ENCODE measurements at places on chromosomes 6 and 20. TPM values are rescaled to one million over a fixed set of nuclear protein-coding genes. Genes with fewer than 3 reads are reported as not detected.

Gene ULBP2
- 2.4 TPM for total RNA-seq

Gene SLC17A1
- not detected for total RNA-seq

Gene MATN4
- total RNA-seq, result 0.49 TPM

Gene OR2J3
- total RNA-seq, result not detected

Gene HTR1E
- not detected for total RNA-seq

Gene IL20RA
- 16.2 TPM for total RNA-seq

Gene SLC22A3
- total RNA-seq, result 65.0 TPM

GRCh38 chr20:35192118-35192872 lies 20.4 kb downstream of the PROCR start:
- no peaks in the 10 kb centered on the region for H3K36me3 ChIP-seq
- H3K4me3 ChIP-seq, result no peak overlapping the region
- no peaks in the 10 kb centered on the region for H3K27me3 ChIP-seq
- H3K4me1 ChIP-seq, result no peaks in the 10 kb centered on the region
- peak; percentile 38 for DNase-seq

DNA sequence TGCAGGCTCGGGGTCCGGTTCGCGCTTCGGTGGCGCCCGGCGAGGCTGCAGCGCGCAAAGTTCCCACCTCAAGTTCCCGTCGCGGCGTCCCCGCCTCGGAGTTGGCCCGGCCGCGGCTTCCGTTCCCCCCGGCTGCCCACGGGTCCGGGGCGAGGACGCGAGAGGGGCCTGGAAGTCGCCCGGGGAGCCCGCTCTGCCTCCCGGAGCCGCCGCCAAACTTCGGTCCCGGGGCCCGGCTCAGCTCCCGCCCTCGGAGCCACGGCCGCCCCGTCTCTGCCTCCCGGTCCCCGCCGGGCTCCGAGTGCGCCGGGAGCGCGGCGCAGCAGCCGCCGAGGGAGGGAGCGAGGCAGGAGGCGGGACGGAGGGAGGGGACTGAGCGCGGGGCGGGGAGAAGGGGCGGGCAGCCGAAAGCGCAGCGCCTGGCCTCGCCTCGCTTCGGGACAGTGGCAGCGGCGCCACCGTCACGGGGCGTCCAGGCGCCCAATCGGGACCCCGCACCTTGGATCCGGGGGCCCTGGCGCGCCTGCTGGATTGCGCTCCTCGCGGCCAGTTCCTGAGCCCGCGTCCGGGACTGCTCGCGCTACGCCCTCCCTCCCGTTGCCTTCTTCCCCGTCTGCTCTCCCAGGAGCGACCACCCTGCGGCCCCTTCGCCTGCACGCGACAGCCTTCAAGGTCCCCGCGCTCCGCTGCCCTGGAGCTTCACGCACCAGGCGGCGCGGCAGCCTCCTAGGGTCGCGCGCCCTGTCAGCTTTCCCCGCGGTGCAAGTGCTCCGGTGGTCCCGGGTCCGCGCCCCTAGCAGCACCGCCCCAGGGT lies at the start of gene KCNG1:
KCNG1 (minus strand) TSS at position 305 of the 814 bp plus-strand sequence. CDS start 12,769 bp downstream, outside the sequence.
- H3K4me3 ChIP-seq, result no peak within 1 kb of the TSS
- H3K27ac ChIP-seq, result no peak within 1 kb of the TSS
- H3K4me1 ChIP-seq, result peaks cover 6% of the 10 kb centered on the region
- peak; percentile 80 for DNase-seq

DNA sequence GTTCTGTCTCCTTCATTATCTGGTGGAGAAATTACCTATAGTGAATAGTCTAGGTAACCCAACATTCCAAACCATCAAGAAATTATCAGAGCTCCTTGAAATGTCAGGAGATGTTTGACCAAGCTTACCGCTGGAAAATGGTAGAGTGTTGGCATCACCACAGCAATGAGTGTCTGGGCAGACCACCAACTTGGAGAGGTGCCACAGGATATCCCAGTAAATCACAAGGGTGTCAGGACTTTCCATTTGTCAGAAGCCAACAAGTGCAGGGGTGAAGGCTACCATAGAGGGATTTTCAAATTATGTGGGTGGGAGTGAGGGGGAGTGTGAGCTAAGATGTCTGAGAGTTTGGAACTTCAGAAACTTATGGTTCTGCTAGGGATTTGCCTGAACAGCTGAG lies 73.2 kb downstream of the VGLL2 start:
- no peak overlapping the region for H3K4me3 ChIP-seq
- no peak for DNase-seq
- no peaks in the 10 kb centered on the region for H3K27me3 ChIP-seq

DNA sequence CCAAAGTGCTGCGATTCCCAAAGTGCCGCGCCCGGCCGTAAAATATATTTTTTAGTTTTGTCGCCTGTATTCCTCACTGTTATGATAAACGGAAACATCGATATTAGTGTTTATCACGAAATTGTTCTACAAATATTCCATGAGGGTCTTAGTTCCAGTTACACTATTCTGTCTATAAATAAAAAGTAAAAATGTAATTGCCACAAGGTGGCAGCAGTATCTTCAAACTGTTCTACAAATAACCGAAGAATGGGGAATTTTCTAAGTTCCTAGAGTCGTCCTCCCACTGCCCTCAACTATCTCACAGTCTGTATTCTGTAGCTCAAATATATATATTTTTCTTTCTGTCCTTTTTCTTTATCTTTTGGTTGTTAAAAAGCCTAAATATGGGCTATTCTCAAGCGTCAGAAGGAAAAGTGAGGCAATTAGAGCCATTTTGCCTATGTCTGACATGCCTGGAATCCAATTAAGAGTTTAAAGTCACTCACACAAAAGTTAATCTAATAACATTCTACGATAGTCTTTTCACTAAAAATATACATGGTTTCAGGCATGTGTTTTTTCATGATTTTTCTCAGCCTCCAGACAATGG lies 14.2 kb upstream of the FAM162B start:
- H3K36me3 ChIP-seq, result no peaks in the 10 kb centered on the region
- no peak overlapping the region for H3K4me3 ChIP-seq
- no peaks in the 10 kb centered on the region for H3K4me1 ChIP-seq

DNA sequence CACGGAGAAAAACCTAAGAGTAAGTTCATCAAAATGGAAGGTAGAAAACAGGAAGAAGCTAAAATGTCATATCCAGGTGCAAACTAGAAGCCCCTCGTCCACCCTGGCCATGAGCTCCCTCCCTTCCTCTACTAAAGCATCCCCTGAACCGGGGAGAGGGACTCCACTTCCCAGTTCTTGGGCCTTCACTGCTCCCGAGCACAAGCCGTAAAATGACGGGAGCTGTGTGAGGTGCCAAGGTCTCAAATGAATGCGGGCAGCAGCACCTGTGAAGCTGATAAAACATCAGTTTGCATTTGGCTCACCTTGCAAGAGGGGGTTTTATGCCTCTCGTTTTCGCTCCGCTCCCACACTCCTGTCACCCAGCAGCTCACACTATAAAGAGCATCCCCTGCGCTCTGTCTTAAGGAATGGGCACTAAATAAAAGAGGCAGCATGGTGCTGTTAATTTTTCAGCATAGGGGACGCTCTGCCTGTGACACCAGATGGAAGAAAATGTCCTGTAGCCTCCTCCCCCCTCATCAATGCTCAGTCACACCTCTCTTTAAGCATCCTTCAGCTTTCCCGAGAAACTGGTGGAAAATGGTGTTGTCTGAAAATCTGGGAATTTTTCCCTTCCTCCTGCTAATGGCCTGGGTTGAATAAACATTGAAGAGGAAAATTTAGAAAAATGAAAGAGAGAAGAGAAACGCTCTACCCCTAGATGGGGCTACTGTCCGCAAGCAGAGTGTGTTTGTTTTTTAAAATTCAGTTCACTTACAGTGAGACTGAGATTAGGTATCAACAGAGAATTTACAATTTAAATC lies 563.0 kb upstream of the AGPAT4 start:
- H3K4me3 ChIP-seq, result no peak overlapping the region
- no peaks in the 10 kb centered on the region for H3K36me3 ChIP-seq

DNA sequence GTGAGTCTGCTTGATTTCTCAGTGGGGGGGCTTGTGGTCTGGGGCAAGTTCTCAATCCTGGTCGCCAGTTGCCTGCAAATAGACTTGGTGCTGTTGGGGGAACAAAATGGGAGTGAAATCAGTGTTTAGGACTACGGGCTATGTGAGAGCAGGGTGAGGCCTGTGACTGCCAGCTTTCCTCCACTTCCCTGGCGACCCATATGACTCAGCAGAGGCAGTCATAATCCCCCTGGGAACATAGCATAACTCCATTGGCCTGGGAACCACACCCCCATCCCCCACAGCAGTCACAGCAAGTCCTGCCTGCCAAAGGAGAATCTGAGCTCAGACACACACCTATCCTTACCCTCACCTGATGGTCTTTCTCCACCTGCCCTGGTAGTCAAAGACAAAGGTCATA lies 387.9 kb downstream of the LMBRD1 start:
- no peaks in the 10 kb centered on the region for H3K4me1 ChIP-seq
- no peaks in the 10 kb centered on the region for H3K27me3 ChIP-seq
- no peaks in the 10 kb centered on the region for H3K36me3 ChIP-seq
- DNase-seq, result no peak
- no peak overlapping the region for H3K27ac ChIP-seq

DNA sequence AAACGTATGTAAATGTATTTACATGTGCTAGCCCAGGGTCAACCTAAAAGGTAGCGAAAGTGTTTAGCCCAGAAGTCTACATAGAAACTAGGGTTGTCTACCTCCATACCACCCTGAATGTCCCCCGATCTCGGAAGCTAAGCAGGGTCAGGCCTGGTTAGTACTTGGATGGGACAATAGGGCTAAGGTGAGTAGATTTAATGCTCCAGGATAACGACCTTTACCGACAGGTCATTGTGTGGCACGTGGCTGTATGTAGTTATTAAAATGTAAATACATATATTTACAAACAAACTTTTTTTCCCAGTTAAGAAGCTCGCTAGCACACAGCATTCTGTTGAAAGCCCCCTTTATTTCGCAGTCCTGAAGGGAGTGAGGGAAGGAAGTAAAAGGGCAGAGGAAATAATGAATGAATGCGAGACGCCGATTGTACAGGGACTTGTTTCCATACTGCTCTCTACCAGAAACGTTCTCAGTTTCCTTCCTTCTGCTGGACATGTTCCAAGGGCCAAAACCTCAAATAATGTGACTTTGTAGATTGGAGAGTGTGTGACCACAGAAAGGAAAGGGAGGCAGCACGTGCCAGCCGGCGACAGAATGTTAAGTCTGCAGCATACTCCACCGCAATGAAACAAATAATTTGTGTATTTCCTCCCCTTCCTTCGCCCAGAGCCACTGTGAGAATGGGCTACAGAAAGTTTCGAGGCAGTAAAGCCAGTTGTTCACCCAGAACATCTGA lies 612 bp downstream of the ADAT2 start:
- peak; percentile 79 for DNase-seq
- peak overlapping the region; percentile 93 for H3K27ac ChIP-seq
- H3K4me3 ChIP-seq, result peak overlapping the region; percentile 75

DNA sequence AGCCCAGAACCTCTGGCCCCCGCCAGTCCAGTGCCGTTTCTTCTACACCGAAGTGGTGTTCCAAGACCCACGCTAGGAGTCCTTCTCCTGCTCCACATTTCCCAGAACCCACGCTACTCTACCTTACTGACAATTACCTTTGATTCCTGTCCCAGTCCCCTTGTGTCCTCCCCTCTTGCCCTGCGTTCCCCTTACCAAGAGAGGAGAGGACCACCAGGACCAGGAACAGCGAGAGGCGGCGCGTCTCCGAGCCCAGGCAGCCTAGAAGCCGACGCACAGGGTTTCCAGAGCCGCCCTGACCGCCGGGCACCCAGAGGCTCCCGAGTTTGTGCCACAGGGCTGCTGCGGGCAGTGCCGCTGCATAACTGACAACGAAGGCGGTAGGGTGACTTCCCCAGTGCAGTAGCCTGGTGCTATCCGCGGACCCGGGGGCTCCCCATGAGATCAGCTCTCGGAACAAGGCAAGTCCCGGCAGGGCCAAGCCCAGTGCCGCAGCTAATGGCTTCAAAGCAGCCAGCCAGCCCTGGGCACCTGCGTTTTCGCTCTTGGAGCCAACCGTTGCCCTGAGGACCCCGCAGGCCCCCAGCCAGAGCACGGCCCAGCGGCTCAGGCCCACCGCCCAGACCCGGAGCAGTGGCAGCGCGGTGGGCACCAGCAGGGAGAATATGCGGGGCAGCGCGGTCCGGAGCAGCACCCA lies 512 bp downstream of the TAP1 start:
- peaks cover 23% of the 10 kb centered on the region for H3K27me3 ChIP-seq
- H3K36me3 ChIP-seq, result peaks cover 38% of the 10 kb centered on the region
- H3K4me1 ChIP-seq, result peaks cover 12% of the 10 kb centered on the region
- DNase-seq, result peak; percentile 29

GRCh38 chr6:71364889-71365542 lies 76.4 kb downstream of the OGFRL1 start:
- no peak overlapping the region for H3K4me3 ChIP-seq
- no peak for DNase-seq

- H3K4me3 ChIP-seq, result peak overlapping the region; percentile 63
- no peaks in the 10 kb centered on the region for H3K27me3 ChIP-seq
- no peak overlapping the region for H3K27ac ChIP-seq
These were observed 2.7 kb downstream of the BMP2 start for GRCh38 chr20:6769903-6770785.

GRCh38 chr6:111427341-111428116 lies 55.5 kb downstream of the REV3L start:
- H3K27ac ChIP-seq, result no peak overlapping the region
- H3K4me1 ChIP-seq, result no peaks in the 10 kb centered on the region
- no peaks in the 10 kb centered on the region for H3K27me3 ChIP-seq
- H3K4me3 ChIP-seq, result no peak overlapping the region

- DNase-seq, result no peak
- H3K27me3 ChIP-seq, result no peaks in the 10 kb centered on the region
- no peak overlapping the region for H3K4me3 ChIP-seq
- peaks cover 12% of the 10 kb centered on the region for H3K36me3 ChIP-seq
These were observed 24.9 kb downstream of the GTPBP2 start for GRCh38 chr6:43604174-43604573.

DNA sequence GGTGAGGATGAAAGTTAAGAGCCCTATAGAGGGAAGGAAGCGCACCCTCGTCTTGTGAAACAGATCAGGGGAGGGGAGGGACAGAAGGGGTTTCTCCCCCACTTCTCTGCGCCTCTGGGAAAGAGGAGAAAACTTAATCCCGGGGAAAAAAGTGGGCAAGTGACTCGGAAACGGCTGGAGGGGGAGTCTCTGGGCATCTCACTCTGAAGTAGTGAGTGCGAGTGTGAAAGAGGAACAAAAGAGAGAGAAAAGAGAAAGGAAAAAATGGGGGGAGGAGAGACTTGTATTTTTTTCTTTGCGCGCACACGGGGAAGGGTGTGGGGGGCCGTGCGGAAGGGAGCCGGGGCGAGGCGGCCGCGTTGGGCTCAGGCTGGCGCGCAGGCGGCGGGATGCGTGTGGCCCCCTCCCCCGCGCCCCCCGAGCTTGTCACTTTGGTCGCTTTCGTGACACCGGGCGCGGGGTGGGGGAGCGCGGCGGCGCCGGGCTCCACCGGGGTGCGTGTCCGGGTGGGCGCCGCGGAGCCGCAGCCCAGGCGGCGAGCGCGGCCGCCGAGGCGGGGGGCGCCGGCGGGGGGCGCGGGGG lies 454 bp downstream of the L3MBTL3 start:
- no peaks in the 10 kb centered on the region for H3K27me3 ChIP-seq
- DNase-seq, result no peak
- H3K4me3 ChIP-seq, result peak overlapping the region; percentile 86
- no peak overlapping the region for H3K27ac ChIP-seq

- peak overlapping the region; percentile 90 for H3K27ac ChIP-seq
- no peaks in the 10 kb centered on the region for H3K36me3 ChIP-seq
- no peak overlapping the region for H3K4me3 ChIP-seq
These were observed 1.3 kb downstream of the EPHA7 start for GRCh38 chr6:93418033-93418407.
